ENCODE measurements at places on chromosomes 11 and 22.
A peak's percentile ranks its signal among the peaks of the same experiment; 100 is the strongest.

GRCh38 chr22:39965748-39966147 lies 5.6 kb downstream of the TMA7B start:
- DNase-seq, result no peak

DNA sequence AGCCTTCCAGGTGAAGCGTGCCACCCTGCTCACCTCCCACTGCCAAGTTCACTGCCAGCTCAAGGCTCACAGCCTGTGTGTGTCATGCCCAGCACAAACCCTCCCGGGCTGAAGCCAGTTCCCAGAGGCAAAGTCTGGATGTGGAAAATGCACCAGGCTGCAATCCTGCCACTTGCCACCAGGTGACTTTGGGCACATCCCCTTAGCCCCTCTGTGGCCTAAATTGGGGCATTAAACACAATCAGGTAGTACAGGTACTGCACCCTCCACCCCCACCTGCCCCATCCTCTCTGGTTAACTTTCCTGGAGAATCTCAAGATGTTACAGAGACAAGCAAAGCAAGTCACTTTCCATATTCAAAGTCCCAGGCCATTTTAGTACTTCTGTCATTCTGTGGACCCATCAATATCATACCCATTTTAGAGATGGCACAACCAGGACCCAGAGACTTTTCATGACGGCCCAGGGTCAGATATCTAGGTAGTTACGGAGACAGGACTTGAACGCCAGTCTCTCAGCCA lies 1.8 kb upstream of the RASD2 start:
- DNase-seq, result peak; percentile 30

DNA sequence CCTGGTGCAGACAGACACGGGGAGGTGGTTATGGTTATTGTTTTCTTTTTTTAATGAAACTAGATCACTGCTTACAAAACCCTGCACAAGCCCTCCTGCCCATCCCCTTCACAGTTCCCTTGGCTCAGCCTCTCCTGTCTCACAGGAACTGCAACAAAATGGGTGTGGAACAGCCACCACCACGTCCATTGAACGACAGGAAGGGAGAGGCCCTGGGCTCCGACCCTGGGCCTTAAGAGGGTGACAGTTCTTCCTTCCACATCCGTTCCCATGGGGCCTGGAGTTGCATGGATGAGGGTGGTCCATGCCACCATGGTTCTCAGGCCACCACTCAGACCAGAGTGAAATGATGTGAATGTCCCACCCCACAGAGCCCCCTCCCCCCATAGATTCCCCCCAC lies 15.7 kb downstream of the PRPF19 start:
- no peak for DNase-seq

GRCh38 chr11:12397931-12398334 lies 20.6 kb downstream of the PARVA start:
- peak; percentile 99 for DNase-seq

- no peak for DNase-seq
Observed at GRCh38 chr11:112965656-112966055, 4.4 kb downstream of the NCAM1 start.

DNA sequence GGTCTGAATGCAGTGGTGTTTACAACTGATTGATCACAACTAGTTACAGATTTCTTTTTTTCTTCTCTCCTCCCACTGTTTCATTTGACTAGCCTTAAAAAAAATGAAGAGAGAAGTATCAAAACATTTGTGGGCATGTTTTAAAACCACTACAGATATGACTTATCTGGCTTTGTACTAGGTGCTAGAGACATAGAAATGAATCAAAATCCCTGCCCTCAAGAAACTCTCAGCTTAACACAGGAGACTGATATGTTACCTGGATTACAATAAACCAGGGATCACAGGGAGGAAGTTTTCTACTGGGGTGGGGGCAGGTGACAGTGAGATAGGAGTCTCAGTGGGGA lies 25.2 kb upstream of the CTR9 start:
- no peak for DNase-seq

DNA sequence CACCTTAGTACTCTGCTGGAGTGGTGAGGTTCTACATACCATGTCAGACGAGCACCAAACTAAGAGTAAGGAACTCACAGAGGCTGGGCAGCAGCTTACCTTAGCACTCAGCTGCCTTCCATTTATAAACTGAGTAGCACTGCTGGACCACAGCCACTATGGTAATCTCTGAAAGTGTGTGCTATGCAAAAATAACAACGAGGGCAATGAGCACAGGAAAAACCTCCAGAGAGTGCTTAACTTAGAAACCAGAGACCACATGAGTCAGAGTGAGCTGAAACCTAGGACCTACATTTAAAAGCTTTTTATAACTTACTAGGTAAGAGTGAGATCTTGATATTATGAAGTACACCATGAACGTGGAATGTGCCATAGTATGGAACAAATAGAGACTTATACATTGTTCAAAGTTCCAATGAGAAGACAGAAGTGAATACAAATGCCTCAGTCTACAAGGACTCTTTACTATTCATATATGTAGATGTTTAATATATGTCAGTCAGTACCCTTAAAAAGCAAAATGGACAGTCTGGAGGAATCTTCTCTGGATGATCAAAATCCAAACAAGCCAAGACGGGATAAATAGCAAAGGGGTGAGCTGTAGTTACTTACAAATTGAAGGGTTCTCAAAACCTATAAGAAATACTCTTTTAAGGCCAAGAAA lies 17.2 kb upstream of the CD59 start:
- peak; percentile 75 for DNase-seq

All from fibroblast of skin of back (primary cell).